GM13976 (cell line): ENCODE measurements at places on chromosomes 7 and 10.
A peak's percentile ranks its signal among the peaks of the same experiment; 100 is the strongest.

- DNase-seq: no peak
Measured at GRCh38 chr7:123485721-123486120, 48.7 kb downstream of the IQUB start.

DNA sequence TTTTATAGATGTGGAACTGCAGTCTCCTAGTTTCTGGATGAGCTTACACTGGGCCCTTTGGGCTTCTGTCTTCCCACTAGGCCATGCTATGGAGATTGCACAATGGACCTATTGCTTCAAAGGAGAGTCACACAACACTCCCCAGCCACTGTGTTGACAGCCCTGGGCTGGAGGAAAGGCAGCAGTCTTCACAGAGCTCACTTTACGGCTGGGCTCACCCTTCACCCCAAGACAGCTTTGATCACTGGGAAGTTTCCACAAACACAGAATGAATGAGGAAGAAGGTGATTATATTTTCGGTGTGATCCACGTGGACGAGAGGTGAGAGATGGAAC lies 92.7 kb upstream of the GDF10 start:
- DNase-seq: no peak

DNA sequence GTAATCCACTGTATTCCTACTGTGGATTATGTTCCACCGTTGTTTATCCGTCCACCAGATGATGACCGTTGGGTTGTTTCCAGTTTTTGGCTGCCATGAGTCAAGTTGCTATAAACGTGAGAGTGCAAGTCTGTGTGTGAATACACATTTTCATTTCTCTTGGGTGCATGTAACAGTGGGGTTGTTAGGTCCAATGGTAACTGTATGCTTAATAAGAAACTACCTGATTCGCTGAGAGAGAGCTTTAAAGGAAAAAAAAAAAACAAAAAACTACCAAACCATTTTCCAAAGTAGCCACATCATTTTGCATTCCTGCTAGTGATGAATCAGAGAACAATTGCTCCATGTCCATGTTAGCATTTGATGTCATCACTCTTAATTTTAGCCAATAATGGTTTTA lies 15.9 kb downstream of the UBN2 start:
- no peak for DNase-seq

DNA sequence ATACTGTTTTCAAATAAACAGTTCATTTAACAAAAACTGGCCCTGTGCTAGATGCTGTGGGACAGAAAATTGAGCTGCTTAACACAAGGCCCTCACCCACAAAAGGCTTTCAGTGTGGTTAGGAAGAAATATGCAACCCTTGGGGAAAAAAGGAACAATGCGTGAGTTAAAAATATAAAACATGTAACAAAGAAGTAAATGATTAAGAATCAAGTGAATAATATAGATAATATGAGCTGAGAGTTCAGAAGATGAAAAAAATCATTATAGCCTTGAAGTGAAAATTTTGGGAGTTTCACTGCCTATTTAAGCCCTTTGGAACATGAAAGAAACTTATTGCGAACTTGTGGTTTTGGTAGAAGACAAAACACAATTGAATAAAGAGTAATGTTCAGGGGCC lies 495.4 kb downstream of the GFRA1 start:
- DNase-seq: no peak

DNA sequence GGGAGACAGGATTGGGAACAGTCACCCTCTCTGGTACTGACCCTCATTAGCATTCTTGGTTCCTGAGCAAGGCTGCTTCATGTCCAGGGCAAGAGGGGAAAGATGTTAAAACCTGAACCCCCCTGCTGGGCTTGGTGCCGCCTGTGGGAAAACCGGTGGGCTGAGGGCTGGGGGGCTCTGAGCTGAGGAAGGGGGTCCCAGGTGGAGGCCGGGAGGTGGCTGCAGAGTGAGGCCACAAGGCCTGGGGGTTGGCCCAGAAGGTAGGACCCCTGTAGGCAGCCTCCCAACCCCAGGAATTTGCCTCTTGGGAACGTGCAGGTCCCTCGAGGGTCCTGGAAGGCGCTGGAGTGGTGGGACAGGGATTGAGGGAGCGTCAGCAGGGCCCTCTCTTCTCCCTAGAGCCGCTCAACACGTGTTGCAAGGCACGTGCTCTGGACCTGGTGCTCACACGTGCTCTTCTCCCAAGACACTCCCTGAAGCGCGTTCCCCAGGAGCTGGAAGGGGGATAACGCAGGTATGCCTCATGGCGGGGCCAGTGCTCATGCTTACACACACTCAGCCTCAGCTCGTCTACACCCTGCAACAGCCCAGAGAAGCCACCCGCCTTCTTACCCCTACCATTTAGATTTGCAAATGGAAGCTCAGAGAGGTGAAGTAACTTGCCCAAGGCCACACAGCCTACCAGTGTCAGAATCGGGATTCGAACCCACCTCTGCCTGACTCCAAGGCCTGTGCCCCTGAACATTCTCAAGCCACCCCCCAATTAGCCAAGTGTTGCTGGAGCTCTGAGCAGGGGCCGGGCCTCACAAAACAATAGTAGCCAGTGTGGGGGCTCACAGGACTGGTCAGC lies 64.4 kb downstream of the LHPP start:
- no peak for DNase-seq

GRCh38 chr7:2251841-2252771 lies 10.1 kb downstream of the NUDT1 start:
- DNase-seq: no peak

- DNase-seq: no peak
Measured at GRCh38 chr7:143015926-143016490, 10.9 kb downstream of the OR9A2 start.

DNA sequence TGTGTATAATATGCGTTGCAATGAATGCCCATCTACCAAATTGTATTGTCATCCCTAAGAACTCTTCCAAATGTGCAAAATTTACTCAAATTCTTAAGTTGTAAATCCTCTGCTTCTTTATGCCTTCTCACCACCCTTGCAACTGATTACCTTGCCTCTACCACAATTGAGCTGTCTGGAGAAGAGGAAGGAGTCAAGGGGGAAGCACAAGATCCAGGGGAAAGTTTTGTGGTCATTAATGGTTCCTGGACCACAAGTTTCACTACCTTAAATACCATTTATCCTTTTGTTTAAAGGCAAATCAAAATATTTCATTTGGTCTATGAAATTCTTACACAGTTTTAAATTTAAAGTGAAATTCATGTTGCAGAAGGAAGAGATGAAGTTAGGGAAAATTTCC lies 16.7 kb downstream of the CRPPA start:
- DNase-seq: no peak

GRCh38 chr10:119120413-119120867 lies 16.5 kb downstream of the DENND10 start:
- peak; percentile 63 for DNase-seq

- DNase-seq: no peak
Measured at GRCh38 chr7:36055207-36055606, 97.8 kb upstream of the EEPD1 start.

GRCh38 chr7:51126324-51126723 lies 190.3 kb downstream of the COBL start:
- DNase-seq: no peak

DNA sequence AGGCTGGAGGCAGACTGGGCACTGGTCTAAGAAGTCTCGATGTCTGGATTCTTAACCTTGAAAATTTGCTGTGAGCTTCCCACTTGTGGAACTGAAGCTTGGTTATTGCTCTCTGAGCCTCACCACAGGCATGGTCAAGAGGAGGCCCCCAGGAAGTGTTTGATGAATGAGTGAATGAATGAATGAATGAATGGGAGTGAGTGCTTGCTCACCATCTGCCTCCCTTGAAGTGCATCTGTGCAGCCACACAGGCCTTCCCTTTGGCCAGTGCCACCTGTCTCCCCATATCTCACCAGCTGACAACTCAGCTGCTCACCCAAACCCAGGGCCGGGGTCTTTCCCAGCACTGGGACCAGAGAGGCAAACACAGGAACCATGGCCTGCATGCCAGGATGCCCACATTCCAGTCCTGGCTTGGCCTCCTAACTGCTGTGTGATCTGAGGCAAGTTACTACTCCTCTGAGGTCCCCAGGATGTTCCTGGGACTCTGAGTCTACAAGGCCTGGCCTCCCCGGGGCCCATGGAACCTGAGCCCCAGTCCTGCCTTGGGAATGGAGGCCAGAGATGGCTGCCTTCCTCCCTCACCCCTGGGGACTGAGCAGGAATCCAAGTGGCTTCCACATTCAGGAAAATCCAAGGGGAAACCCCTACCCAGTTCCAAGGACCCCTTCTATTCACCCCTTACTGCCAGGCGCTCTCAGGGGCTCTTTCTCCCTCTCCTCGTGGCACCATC lies 51.4 kb upstream of the SLC29A3 start:
- DNase-seq: no peak

- DNase-seq: no peak
Measured at GRCh38 chr7:52247518-52247917, 787.9 kb upstream of the POM121L12 start.

- DNase-seq: no peak
Measured at GRCh38 chr10:112774798-112775197, 175.2 kb upstream of the TCF7L2 start.

- no peak for DNase-seq
Measured at GRCh38 chr7:55110282-55110992, 91.6 kb downstream of the EGFR start.

DNA sequence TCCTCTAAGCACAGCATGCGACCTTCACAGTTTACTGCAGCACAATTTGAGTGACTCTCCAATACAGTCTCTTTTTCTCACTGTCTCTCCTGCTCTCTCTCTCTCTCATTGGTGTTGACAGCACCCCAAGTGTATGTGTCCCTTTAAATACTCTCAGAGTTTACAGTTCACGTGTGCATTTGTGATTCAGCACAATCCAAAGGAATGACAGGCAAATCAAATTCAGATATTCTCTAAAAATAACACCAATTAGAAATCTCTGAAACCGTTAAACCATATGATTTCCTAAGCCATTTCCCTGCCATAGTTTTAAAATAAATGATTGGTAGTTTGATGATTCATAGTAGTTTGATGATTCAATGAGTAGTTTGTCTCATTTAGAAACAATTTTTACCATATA lies 104.0 kb upstream of the GAD2 start:
- no peak for DNase-seq

- no peak for DNase-seq
Measured at GRCh38 chr7:106367018-106367420, 82.2 kb upstream of the NAMPT start.

DNA sequence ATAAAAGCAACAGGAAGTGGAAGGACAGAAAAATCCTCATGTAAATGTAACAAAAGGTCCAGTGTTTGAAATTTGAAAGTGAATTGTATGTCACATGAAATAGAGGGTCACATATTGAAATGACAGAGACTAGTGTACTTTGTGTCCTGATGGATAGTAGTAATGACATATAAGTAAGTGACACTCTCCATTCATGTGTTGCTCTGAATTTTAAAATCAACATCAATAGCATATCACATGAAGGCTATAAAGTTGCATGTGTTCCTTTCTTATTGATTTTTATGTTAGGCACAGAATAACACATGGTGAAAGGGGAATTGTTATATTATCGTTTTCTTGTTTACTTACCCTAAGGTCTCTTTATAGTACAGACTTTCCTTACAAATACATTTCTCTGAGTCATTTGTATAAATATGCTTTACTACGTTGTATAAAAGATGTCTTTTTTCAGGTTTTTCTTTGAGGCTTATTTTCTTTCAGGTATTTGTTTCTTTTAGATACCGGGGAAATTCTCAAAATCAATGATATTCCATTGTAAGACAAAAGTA lies 104.6 kb upstream of the CACNA2D1 start:
- DNase-seq: no peak

GRCh38 chr10:123878666-123879303 lies 12.8 kb downstream of the CPXM2 start:
- DNase-seq: no peak

GRCh38 chr10:43890124-43890523 lies 241.4 kb upstream of the ZNF32 start:
- DNase-seq: no peak

DNA sequence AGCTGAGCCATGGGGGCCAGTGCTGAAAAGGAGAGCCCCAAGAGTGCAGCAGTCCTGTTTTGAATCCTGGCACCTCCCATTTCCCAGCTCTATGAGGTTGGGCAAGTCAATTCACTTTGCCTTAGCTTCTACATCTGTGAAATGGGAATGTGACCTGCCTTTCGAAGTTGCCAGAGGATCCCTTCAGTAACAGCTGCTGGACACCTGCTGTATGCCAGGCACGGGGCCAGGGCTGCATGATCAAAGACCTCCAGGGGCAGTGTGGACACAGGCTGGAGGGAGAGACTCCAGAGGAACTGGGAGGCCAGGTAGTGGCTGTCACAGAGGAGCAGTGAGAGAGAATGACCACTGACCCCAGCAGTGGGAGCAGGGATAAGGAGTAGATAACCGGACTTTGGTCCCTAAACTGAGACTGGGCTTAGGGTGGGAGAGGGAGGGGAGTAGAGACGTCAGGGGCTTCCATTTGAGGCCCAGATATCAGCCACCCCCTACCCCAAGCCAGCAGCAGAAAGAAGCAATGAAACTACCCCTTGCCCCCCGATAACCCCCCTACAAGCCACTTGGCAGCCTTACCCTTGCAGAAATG lies 45.2 kb downstream of the SRRM3 start:
- DNase-seq: no peak

DNA sequence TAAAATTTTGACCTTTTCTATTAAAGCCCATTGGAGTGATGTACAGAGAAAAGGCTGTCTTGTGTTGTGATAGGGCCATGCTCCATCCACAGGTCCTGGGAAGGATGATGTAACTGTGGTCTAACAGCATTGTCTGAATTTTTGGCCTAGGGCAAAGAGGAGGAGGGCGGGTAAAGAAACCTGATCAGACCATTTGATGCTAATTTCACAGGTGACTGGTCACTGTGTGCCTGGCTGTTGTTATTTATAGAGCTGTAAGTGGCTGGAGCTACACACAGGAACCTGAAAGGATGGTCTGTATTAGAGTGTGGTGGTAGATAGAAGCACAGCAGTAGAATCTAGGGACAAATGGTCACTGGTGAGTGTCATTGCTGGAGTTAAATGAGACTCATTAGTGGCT lies 182.1 kb downstream of the AUTS2 start:
- DNase-seq: no peak

DNA sequence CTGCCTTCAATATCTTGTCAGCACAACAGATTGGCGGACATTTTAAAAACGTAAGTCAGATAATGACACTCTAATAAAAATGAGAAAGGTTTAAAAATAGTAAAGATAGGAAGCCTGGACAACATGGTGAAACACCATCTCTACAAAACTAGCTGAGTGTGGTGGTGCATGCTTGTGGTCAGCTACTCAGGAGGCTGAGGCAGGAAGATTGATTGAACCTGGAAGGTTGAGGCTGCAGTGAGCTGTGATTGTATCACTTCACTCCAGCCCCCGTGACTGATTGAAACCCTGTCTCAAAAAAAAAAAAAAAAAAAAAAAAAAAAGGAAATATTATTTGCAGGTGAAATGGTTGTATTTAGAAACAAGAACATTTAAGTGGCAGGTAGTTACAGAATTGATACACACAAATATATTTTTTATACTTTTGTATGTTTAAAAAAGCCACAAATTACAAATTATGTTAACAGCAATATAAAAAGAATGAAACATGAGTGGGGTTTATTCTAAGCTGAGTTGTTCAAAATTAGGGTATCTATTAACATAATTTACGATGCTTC lies 141.9 kb downstream of the ADK start:
- DNase-seq: no peak

GRCh38 chr10:73404690-73405089 lies 9.2 kb downstream of the ANXA7 start:
- DNase-seq: no peak

GRCh38 chr7:106260136-106260561 lies 24.6 kb downstream of the NAMPT start:
- DNase-seq: no peak
